ENCODE measurements at places on chromosomes 4 and X.
A peak's percentile ranks its signal among the peaks of the same experiment; 100 is the strongest.

- DNase-seq: no peak
These were observed 33.0 kb downstream of the TFDP3 start for GRCh38 chrX:133185119-133185518.

DNA sequence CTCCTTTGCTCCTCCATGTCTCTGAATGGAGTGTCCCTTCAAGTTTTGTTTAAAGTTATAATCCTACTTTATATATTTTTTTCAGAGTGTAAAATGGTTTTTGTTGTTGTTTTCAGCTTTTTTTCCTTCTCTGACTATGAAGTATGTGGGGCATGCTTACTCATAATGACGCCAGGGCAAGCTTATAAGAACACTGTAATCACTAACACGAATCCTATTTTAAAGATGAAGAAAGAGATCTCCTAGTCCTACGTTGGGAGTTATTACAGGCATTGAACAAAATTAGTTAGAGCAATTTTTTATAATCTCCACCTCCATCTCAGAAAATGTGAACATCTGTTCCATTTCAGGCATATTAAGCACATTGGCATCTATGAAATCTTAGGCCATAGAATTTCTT is 268.1 kb upstream of the MAGEB2 start:
- DNase-seq: no peak

GRCh38 chr4:7023486-7023885 is 19.7 kb upstream of the TADA2B start:
- DNase-seq: no peak

DNA sequence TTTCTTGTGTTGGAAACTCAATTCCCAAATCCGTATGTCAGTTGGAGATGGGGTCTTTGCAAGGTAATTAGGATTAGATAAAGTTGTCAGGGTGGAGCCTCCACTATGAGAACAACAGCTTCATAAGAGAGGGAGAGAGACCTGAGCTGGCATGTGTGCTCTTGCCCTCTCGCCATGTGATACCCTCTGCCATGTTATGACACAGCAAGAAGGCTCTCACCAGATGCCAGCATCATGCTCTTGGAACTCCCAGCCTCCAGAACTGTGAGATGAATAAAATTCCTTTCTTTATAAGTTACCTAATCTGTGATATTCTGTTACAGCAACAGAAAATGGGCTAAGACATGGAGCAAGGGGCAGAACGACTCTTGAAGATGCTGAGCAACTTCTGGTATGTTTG is 201.9 kb upstream of the BOD1L1 start:
- no peak for DNase-seq

DNA sequence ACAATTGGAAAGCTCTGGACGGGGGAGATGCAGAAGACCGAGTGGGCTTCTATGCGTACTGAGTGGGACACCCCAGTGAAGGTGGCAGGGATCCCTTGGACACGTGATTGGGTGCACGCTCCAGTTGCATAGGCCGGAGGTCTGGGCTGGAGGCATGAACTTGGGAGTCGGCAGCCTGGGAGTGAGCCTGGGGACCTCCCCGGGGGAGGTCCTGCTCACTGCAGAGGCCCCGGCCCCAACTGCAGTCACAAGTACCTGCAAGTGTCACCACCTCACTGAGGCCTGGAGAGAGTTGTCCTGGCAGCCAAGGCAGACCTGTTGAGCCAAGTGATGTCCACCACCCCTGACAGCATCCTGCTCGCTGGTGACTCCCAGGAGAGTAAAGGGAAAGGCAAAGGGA is 49.3 kb upstream of the HMX1 start:
- DNase-seq: no peak

DNA sequence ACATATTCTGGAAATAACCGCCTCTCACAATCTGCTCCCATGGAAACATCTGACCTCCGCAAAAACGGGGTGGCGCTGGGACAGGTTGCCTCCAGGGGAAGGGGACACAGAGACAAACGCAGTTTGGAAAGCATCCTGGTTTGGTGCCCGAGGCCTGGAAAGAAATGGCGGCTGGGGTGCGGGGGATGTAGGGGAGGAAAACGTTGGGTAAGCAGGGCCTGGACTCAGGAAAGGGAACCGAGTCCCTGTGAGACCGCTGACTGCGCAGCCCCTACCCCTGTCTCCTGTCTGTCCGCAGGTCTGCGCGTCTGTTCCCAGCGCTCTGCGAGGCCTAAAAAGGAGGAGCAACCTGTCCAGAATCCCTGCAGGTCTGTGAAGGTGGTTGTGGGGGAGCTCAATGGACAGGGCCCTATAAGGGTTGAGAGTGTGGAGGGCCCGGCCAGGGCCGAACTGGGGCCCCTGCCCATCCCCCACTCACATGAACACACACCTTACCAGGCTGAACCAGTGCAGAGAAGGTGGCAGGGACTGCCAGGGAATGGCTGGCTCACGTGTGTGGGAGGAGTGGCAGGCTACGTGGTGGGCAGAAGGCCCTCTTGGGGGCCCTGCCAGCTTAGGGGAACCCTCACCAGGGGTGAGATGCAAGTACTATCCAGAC is 672 bp downstream of the TCEAL3 start:
- no peak for DNase-seq

- no peak for DNase-seq
These were observed 54.5 kb downstream of the KLHL8 start for GRCh38 chr4:87165892-87166291.

- no peak for DNase-seq
These were observed 501.0 kb downstream of the PPARGC1A start for GRCh38 chr4:23388699-23389395.

- DNase-seq: no peak
These were observed 2104.2 kb downstream of the PCDH7 start for GRCh38 chr4:32824336-32824735.

DNA sequence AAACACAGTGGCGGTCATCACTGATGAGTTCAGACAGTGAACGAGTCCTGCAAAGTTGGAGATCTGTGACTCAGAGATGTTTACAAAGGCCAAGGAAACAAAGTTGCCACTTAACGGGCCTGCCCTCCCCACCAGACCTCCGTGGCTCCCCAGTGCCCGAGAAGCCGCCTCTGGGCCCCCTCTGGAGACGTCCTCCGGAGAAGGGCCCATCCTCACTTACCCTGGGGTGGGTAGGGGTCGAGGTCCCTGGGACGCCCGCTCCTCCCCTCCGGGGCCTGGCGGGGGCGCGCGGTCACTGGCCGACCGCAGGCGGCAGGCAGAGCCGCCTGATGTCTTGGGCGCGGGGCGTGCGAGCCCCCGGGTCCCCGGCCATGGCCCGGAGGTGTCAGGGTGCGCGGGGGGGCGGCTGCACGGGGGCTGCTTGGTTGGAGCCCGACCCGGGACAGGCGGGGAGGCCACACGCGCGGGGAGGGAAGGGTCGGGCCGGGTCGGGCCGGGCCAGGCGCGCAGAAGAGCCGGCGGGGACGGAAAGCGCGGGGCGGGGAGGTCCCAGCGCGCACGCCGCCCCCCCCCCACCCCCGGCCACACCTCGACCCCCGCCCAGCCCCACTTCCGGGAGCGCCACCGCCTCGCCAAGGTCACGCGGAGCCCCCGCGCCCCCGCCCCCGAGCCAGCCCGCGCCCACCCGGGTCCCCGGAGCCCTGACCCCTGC is 529 bp downstream of the DHRSX start:
- DNase-seq: peak; percentile 26

DNA sequence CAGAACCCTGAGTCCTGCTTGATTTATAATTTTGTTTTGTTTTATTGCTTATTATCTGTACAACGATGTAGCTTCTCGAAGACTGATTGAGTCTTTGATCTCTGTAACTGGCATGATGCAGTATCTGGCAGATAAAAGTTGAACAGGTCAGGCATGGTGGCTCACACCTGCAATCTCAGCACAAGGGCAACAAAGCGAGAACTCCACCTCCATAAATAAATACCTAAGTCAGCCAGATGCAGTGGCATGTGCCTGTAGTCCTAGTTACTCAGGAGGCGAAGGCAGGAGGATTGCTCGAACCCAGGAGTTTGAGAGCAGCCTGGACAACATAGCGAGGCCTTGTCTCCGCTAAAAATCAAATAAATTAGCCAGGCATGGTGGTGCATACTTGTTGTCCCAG is 15.7 kb upstream of the WDR19 start:
- no peak for DNase-seq

DNA sequence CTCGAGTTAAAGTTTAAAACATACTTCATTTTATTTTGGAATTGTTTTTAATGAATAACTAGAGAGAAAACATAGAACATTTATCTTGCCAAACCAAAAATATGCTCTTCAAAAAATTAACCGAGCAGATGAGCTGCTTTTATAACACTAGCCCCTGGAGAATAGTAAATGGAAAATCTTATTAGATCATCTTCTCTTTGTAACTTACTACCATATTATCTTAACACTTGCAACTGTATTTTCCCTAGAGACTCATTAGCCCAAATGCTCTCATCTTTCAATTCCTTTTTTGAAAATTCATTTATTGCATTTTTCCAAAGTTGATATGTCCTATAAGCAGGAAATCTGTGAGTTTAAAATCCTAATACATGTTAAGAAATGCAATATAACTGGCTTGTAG is 143.3 kb downstream of the CAMK2D start:
- no peak for DNase-seq

DNA sequence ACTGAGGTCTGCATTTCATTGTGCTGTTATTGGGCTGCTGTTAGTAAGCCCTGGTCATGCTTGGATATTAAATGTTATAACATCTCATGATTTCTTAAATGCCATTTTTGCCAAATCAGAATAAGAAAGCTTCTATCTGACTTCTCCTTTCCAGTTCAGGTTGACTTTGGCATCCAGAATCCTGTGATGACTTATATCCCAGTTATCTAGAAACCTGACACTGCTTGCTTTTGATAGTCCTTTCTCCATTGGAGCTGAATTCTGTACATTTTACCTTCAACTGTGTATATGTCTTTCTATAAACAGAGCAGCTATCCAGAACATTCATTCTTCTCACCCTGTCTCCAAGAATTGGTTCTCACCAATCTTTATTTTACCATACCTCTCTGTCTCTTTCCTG is 257.7 kb upstream of the GNPDA2 start:
- DNase-seq: no peak

- no peak for DNase-seq
These were observed 4.0 kb downstream of the ARX start for GRCh38 chrX:25011589-25012432.

- DNase-seq: no peak
These were observed 13.1 kb upstream of the KIAA0232 start for GRCh38 chr4:6769233-6769988.

DNA sequence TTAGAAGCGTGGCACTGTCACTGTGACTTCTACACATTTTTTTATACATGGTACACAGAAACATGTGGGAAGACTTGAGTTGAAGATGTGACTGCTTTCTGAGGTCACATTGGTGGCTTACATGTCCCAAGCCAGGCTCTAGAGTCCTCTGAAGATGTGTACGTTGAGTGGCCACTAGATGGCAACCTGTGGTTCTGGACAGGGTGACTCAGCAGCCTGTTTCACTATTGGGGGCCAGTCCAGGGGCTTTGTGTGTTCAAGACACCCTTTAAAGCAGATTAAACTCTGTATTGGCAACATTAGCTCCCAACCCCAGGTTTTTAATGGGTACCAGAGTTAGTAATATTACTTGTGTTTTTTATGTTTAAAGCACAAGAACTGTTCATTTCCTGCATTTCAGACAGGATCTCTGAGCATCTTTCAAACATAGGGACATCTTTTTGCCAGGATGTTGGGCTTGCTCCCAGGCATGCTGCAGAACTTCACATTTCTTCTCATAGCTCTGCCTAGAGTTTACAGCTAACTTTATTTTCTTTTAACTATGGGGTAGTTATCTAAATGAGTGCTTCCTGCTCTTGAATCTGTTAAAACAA is 53.0 kb downstream of the DCUN1D4 start:
- peak; percentile 67 for DNase-seq

GRCh38 chr4:26648260-26648659 is 64.4 kb downstream of the TBC1D19 start:
- DNase-seq: no peak

DNA sequence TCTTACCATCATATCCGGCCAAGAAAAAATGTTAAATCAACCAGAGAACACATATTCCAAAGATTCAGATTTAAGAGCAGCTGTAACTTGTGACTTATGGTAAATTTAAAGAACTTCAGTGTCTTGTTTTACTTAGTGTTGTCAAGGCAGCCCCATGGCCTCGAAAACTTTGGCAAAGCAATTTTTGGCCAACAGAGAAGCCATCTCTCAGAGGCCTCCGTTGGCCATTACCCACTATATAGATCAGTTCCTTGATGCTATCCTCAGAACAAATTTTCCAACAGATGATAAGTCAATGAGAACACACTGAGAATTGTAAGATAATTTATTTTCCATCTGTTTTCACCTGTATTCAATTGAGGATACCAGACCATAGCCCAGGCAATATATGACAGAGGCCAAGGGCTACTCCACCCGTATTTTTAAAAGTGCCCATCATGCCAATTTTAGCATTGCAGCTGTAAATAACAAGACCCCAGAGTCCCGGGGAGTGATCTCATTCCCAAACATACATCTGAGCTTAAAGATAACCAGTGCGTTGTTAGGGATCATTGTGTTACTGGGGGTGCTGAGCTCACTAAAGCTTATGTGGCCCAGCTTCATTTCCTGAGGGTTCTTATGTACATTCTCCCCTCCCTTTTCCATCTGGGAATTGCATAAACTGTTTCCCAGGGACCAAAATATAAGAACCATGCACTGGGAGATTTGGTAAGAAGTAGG is 50.0 kb upstream of the PDHA1 start:
- DNase-seq: no peak

DNA sequence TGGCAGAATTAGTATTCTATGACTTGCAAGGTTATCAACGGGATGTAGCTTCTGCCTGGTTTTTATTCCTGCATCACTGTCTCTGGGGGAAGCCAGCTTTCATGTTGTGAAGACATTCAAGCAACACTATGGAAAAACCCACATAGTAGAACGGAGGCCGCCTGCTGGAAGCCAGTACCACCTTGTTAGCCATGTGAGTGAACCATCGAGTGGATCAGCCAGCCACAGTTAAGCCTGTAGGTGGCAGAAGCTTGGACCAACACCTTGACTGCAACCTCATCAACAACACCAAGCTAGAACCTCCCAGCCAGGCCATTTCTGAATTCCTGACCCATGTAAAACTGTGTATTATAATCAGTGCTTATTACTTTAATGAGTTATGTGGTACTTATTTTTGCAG is 538.2 kb downstream of the KCNIP4 start:
- DNase-seq: no peak

DNA sequence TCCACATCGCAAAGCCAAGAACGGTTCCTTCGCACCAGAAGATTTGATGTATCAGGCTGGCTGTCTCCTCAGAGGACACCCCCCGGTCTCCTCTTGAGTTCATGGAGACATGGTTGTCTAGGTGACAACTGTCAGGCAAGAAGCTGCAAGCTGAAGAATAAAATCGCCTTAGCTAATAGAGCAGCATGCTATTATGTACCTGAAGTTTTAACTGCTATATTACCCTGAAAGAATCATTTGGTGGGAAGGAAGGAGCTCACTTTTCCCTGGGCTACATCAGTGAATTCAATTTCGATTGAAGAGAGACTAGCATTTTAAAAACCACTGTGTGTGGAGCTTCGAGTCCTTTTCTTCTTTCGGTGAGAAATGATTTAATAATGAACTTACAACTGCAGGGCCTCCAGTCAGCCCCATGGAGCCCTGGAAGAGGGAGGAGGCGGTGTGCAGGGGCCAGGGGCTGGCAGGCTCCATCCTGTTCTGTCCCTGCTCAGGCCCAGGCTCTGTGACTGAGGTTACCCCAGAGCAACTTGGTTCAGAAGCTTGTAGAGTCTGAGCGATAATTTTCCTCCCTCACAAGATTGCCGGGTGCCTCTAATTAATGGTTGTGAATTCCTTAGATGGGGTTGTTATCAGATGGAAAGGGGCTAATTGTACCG is 191.3 kb downstream of the MID1IP1 start:
- DNase-seq: no peak

Measured in CD4-positive, alpha-beta T cell treated with Interleukin-4 for 4 hours (primary cell).